AG20443 (cell line): ENCODE measurements at places on chromosomes 1 and 21.

- no peak for DNase-seq
Observed at GRCh38 chr1:200183637-200184036, 156.1 kb downstream of the NR5A2 start.

GRCh38 chr1:217344712-217345111 lies 286.2 kb downstream of the GPATCH2 start:
- DNase-seq: no peak

DNA sequence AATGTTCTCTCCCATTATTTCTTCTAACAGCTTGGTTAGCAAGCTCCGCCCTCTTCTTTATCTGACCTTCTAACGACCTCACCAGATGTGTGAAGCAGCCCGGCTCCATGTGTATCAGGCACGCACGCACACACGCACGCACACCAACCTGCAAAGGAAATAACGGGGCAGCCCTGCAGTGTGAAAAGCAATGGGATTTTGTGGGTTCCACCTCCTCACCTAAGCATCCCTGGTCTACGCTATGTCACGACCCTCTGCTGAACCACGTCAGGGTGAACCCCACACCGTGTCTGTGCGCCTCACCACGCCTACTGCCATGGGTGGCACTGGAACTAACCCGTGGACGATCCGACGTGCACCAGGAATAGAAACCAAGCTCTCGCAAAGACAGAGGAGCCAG lies 10.4 kb downstream of the SSU72 start:
- no peak for DNase-seq

DNA sequence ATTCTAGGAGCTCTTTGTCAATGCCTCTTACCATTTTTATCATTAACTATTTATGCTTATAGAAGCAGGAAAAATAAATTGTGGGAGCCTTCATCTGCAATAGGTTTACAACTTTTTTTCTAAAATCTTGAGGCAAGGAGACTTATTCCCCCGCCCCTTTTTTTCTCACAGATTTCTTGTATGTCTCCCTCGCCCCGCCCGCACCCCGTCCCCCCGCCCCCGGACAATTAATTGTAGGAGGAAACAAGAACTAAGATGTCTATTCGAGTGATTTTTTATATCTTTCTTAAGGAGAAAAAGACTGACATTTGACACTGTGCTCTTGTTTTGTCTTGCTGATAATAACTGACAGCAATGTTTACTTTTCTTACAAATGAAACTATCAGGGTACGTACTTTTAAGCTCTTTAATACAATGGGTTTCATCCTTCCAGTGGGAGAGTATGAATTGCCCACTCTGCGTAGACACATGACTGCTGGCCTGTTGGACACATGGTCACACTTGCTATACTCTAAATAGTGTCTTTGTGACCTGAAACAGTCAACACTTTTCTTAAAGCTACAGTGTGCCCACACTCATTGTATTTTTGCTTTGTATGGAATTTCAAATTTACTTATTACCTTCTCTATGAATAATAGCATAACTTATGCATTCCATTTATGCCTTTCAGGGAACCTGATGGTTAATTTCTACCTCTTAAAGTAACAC lies 1.5 kb upstream of the IVNS1ABP start:
- DNase-seq: no peak

- DNase-seq: no peak
Observed at GRCh38 chr21:46368533-46369285, 44.8 kb downstream of the PCNT start.

- no peak for DNase-seq
Observed at GRCh38 chr1:24973315-24973714, 43.2 kb upstream of the RUNX3 start.

- no peak for DNase-seq
Observed at GRCh38 chr1:112548547-112548946, 39.8 kb downstream of the WNT2B start.

DNA sequence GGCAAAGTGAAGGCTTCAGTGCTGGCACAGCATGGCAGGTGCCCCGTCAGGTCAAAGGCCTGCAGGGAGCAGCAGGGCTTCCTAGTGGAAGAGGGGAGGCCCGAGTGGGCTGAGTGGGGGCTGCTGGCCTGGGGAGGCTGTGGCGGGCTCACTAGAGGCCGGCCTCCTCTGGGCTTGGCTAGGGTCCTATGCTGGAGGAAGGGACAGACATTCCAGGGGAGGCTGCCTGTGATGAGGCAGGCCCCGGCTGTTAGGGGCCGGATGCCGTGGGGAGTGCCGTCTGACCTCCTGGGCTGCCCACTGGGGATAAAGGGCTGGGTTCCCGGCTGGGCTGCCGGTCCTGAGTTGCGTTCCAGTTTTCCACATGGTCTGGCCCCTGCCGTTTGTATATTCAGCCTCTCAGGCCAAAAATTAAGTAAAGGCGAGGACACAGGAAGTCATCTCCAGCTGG lies 21.1 kb downstream of the PRXL2B start:
- no peak for DNase-seq

- DNase-seq: peak; percentile 20
Observed at GRCh38 chr1:225578251-225578977, 74.5 kb downstream of the ENAH start.

- no peak for DNase-seq
Observed at GRCh38 chr1:198493329-198493728, 47.2 kb downstream of the ATP6V1G3 start.

GRCh38 chr1:7207875-7208646 lies 422.8 kb downstream of the CAMTA1 start:
- DNase-seq: peak; percentile 74

GRCh38 chr1:231632119-231632518 lies 5.5 kb downstream of the DISC1 start:
- no peak for DNase-seq

DNA sequence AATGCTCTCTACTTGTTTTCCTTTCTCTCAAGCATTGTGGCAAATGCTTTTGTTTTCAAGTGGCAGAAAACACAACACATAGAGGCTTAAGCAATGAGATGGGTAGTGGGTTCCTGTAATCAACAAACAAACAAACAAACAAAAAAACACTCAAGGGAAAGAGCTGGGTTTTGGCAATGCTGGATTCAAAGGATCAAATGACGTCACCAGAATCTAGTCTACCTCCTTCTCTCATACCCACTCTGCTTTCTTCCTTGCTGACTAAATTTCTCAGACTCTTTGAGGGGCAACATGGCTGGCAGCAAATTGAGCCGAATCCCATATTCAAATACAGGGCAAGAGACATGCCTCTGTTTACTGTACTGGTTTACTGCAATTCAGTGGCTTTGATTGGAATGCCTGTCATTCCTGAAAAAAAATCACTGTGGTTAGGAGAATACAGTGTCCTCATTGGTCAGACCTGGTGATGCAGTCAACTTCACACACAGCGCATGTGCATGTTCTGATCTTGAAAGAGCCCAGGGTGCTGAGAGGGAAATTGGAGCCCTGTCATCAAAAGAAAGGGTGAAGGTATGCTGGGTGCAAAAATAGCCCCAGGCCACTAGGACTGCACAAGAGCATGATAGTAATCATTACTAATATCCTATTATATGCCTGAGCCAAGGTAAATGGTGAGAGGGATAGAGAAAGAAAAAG lies 356.2 kb downstream of the KCTD3 start:
- no peak for DNase-seq

DNA sequence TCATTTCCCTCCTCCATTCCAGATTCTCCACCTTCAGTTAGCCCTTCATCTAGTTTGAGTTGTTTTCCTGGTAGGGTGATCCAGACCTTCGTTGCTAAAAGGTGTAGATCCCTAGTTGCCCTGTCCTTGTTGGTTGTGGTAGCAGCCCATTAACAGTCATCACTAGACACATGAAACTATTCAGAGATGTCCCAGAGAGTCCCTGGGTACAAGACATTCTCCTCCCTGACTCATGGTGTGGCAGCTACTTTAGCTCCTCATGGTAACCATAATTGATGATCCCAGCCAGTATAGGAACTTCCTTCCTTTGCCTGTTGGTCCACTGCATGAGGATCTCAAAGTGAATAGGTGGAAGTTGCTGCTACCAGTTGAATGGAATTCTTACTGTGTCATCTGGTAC lies 6.0 kb upstream of the SH2D2A start:
- no peak for DNase-seq

- DNase-seq: peak; percentile 33
Observed at GRCh38 chr1:214418391-214418790, 133.0 kb downstream of the PTPN14 start.

DNA sequence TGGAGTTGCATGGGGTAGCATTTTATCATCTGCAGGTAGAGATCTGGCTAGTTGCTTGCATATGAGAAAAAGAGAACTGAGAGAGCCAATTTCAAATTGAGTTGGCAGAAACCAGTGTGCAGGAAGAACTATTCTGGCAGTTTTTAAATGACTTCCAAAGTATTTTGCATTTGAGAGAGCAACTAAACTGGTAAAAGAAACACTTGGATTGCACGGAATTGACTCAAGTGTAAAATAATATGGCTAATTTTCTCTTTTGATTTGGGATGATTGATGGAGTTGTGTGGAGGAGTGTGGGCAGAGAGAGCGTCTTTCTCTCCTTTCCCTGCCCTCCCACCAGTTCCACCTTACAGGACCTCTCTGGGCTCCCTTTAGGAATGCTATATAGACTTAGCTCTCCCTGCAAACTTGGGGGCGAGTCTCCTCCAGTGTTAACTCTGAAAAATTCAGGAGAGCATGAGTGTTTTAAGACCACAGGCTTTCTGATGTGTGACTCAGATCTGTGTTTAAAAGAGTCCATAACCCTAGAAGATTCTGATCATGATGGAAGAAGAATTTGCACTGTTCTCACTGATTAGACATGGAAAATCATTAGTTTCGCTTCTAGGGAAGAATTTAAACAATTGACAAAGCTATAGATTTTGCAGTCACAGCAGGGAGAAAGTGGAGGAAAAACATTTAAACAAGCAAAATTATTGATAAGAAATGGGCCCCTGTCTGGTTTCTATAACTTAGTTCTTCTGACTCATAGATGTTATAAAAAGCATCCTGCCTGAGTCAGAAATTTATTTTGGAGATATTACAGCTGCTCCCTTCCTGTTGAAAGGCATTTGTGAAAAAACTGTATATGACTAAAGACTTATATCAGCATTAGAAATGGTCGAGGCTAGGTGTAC lies 24.9 kb upstream of the CTBS start:
- DNase-seq: peak; percentile 44

DNA sequence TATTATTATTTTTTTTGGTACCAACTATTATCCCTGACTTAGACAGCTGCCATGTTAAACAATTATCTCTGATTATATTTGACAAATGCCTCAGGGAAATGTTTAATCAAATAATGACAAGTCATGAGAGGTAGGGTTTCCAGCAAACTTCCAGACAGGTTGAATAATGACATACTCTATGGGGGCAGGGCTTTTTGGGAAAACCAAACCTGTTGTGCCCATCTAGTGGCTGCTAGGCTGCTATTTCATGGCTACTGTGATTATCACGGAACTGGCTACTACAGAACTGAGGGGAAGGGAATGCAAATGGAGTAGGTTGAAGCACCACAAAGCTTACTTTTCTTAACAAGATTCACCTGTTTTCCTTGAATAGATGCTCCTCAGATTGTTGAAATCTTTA lies 77.6 kb downstream of the DUSP10 start:
- DNase-seq: no peak

DNA sequence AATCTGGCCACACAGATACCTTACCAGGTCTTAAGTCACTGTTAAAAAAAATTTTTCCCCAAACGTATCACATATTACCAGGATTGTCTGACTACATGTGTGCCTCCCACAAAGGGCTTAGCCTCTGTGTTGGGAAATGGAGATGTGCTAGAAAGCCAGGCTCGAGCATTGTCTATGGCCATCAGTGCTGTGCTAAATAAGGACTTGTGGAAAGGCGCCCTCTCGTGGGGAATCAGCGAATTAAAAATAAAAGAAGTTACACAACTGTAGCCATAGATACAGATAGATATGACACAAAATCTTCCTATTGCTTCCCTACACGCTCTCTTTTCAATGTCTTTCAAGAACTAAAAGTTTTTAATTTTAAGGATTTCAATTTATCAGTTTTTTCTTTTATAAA lies 47.5 kb upstream of the CRNN start:
- DNase-seq: peak; percentile 61

- no peak for DNase-seq
Observed at GRCh38 chr1:96187020-96187419, 534.6 kb upstream of the PTBP2 start.

DNA sequence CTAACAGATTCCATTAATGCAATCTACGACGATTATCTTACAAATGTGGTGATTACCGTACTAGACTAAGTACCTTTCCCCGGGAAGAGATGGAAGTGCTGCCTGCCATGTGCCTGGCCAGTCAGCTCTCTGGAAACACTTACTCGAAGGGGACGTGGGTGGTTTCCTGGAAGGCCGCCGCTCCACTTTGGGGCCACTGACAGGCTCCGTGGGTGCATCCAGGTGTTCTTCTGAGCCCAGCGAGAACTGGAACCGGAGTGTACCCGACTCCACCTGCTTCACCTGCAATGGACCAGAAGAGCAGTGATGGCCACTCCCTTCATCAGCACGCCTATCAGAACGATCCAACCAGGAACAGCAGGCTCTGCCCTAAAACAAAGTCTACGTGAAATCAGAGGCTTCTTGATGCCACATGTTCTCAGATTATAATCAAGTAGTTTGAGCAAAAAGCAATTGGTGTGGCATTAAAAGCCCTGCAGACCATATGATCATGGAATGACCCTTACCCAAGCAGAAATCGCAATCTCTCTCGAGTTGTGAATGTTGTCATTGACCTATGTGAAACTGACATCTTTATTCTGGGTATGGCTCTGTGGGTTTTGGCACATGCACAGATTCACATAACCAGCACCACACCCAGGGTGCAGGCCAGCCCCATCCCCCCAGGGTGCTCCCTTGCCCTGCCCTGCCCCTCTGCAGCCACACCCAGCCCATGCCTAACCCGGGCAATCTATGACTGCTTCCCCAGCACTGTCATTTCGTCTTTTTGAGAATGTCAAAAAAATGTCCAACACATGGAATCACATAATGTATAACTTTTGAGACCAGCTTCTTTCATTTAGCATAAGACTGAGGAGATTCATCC lies 64.5 kb downstream of the NPHP4 start:
- no peak for DNase-seq

- no peak for DNase-seq
Observed at GRCh38 chr1:240649733-240650721, 38.1 kb upstream of the GREM2 start.

DNA sequence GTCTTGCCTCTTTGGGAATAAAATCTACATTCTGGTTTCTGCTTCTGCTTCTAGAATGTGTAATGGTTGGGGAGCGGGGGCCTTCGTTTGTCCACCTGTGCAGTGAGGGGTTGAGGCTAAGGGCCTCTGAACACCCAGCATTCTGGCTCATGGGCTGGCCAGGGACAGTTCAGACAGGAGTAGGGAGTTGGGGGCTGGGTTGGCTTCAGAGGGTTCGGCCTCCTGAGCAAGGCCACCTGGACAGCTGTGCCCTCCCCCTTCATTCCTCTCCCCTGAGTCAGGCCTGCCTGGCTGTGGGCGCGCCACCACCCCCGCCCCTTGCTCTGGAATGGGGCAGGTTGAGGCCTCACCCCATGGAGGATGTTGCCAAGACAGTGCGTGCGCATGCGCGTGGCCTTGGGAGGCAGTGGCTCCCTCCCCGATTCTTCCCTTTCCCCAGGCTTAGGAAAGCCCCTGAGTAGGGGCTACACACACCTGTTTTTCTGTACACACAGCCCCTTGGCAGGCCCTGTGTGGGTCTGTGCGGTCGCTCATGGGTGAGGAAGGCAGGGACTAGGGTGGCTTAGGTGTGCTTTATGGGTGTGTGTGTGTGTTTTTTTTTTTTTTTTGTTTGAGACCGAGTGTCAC lies 57.0 kb downstream of the YARS1 start:
- DNase-seq: no peak
